ENCODE measurements at places on chromosomes 12 and 14.

DNA sequence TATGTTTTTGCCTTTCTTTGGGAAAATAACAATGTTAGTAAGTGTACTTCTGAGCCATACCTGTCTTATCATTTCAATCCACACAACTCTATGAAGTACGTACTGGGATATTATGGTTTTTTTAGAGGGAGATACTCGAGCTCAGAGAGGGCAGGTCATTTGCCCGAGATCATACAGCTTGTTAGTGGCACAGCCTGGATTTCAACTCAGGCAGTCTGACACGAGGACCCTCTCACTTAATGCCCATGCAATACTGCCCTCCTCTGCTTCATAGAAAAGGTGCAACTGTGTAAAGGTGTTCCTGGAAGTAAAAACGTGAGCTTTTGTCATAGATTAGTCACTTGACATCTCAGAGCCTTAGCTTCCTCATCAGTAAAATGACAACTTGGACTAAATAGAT lies 128.0 kb downstream of the NDUFA12 start:
- DNase-seq, result no peak

GRCh38 chr12:31962076-31962475 lies 2.9 kb downstream of the RESF1 start:
- no peak for DNase-seq

DNA sequence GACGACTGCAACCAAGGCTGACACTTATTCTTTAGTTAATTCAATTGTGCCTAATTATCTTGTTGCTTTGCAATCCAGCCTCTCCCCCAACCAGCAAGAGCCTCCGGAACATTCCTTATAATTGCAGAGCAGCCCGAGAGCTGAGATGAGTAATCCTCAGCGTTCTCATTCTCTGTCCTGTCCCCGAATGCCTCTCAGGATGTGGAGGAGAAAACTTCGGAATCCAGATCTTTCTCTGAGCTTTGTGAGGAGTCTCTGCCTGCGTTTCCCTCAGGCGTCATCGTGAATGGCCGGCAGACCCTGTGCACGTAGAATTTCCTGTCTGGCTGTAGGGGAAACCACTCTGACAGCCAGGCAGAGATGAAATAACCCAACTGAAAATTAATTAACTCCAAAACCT lies 160.5 kb upstream of the DIO3 start:
- DNase-seq, result no peak

- no peak for DNase-seq
Observed at GRCh38 chr14:27079716-27080115, 481.9 kb upstream of the NOVA1 start.

DNA sequence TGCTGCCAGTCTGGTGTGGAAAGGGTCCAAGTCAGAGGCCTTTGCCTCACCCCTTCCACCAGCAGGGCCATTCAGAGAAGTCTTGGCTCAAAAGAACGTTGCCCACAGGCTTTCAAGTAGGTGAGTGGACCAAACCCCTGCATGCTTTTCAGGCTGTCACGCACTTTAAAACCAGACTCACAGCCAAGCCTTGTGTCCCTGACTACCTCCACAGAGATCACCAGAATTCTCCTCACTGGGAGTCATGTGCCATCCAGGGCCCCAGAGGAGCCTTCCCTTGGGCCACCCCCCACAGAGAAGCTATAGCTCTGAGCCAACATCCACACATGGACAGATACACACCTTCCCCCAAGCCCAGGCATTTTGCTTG lies 283.1 kb downstream of the DPF3 start:
- no peak for DNase-seq

GRCh38 chr12:5565933-5566599 lies 134.2 kb downstream of the NTF3 start:
- no peak for DNase-seq

- peak; percentile 42 for DNase-seq
Observed at GRCh38 chr12:113030875-113031525, 25.5 kb upstream of the DTX1 start.

GRCh38 chr12:115570069-115570777 lies 707.3 kb downstream of the MED13L start:
- no peak for DNase-seq

GRCh38 chr14:64554556-64554955 lies 4.8 kb downstream of the PPP1R36 start:
- no peak for DNase-seq

DNA sequence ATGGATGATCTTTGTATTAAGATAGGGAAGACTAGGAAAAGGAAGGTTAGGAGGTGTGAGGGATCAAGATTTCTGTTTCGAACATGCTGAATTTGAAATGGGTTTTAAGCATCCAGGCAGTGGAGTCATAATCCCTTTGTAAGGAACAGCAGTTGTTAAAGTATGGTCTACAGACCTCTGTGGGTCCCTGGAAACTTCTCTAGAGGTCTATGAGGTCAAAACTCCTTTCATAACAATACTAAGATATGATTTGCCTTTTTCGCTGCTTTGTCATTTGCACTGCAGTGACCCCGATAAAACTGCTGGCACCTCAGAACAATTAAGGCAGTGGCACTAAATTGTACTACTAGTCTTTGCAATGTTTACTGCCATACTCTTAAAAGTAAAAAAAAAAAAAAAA lies 1.5 kb downstream of the RAD51AP1 start:
- DNase-seq, result no peak

DNA sequence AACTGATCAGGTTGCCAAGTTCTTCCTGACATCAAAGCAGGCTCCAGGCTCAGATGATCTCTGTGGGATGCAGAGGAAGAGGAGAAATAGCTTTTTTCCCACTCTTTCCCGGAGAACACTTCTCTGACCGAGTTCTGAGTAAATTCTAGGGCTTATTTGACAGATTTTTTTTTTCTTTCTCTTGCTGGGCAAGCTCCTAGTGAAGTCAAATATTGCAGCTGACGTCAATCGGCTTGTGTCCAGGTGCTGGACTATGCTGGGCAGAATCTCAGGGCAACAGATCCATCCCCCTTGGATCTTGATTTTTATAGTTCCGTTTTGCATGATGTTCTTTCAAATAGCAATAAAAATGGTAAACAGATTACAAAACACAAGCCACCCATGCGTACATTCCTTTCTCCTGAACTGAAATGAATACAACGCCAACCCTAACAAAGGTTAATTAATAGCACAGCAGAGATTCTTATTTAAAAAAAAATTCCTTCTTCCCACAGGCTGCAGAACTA lies 182.2 kb downstream of the NOVA1 start:
- no peak for DNase-seq

GRCh38 chr14:84162633-84163032 lies 1367.3 kb upstream of the FLRT2 start:
- no peak for DNase-seq

- DNase-seq, result no peak
Observed at GRCh38 chr12:102478405-102479098, 1.8 kb downstream of the IGF1 start.

- DNase-seq, result no peak
Observed at GRCh38 chr12:98819821-98820404, 174.8 kb downstream of the APAF1 start.

DNA sequence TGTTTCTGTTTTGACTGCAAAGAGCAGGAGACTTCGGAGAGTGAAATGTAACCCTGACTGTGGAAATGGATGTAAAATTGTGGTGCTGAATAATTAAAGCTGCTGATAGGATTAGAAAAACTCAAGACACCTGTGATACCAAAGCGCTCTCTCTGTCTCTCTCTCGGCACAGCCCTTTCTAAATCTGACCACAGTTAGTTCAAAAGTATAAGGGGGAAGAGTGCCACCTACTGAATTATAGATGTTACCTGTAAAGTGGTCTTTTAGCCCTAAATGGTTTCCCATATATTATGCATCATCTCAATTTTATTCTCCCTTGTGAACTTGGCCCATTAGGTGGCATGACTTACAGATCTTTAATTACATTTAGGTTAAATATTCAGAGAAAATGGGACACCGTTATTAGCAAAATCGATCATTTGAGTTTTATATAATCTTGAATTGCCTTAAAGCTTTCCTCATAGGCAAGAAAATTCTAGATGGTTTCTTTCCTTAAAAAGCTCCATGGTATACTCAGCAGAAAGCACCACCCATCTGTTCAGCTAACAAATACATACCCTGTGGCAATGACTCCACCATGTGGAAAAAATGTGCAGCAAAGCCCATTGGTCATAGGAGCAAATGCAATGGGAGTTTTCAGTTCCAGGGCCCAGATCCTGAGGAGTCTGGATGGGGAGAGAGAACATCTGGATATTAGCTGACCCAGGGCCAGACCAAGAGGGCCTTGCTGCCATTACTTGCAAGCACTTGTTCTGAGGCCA lies 18.1 kb downstream of the RFC5 start:
- DNase-seq, result no peak

DNA sequence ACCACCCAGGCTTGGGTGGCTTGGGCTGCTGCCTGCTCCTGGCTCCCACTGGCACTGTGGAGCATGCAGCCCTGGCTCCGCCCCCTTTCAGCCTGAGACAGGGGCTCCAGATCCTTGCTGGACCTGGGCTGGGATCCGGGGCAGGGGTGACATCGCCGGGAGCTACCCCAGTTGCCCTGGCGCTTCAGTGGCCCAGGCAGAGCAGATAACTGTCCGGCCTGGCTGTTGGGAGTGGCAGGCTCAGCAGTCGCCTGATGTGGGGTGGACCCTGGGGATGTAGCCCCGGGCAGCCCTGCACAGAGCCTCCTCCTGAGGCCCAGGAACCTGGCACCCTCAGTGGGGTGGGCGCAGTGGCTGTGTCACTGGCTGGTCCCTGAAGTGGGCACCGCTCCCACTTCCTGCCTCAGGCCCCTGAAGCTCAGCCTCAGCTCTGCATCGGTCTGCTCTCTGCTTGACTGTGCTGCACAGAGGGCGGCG lies 57.9 kb downstream of the FUT8 start:
- no peak for DNase-seq

- DNase-seq, result no peak
Observed at GRCh38 chr14:69876221-69876847, 2.9 kb upstream of the SMOC1 start.

- no peak for DNase-seq
Observed at GRCh38 chr12:96510306-96510764, 21.0 kb downstream of the CFAP54 start.

DNA sequence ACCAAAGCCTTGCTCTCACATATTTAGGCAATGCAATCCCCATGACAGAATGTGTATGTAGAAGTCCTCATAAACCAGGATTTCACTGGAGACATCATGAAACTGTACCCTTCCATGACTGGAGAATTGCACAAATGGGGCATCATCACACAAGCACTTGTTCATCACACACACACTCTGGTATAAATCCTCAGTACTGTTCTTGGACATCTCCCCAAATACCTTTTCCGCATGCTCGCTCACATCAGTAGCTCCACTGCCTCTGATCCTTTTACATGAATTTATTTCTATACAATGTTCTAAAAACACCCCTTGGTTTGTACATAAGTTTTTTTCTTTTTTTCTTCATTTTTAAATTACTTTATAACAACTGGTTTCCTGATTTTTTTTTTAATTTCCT lies 3.3 kb upstream of the ING4 start:
- no peak for DNase-seq

- peak; percentile 89 for DNase-seq
Observed at GRCh38 chr12:43805860-43806736, at the start of gene TWF1. TWF1 (minus strand) TSS chr12:43806317; CDS start chr12:43806245, 72 bp downstream.

DNA sequence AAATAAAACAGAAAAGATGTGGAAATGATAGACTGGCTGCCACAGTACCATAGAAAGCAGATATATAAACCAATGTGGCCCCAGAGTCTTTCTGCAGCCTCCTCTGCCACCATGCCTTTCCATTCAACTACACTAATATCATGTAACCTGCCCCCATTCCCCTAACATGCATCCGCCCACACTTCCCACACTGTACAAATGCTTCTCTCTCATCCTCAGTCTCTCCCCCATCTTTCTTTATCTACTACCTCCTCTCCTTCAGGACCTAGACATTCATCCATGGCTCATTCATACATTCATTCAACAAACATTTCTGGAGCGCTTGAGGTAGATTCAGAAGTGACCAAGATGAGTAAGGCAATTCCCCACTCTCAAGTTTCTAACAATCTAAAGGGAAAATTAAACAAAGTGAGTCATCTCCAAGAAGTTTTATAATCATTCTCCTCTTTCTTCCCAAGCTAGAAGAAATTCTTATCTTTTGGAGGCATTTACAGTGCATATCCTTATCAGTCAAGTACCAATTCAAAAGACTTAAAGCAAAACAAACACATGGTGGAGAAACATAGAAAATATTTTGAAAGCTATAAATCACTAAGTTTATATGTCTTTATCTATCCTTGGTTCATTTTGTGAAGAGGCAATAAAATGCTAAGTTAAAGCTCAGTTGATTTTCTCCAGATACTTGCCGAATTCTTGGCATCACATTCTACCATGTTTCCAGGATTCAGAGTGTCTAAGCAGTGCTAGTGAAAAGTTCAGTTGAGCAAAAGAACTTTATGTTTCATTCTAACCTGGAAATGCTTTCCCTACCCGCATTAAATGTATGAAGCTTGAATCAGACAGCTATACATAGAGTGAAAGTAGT lies 70.5 kb upstream of the FRMD6 start:
- no peak for DNase-seq

DNA sequence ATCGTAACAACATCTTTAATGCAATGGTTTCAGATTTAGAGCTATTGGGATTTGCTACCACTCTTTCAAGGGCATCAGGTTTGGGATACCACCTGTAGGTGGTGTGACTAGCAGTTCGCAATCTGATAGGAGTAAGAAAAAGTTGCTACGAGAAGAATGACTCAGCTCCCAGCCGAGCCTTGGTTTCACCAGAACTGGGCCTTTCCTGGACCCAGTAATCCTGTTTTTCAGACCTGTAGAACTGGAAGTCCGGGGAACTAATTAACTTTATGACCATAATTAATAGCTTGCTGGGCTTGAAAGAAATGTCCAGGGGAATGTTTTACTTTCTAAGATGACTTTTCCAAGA lies 770 bp downstream of the ABHD4 start:
- DNase-seq, result peak; percentile 53

- no peak for DNase-seq
Observed at GRCh38 chr12:78888568-78888967, 24.0 kb downstream of the SYT1 start.

DNA sequence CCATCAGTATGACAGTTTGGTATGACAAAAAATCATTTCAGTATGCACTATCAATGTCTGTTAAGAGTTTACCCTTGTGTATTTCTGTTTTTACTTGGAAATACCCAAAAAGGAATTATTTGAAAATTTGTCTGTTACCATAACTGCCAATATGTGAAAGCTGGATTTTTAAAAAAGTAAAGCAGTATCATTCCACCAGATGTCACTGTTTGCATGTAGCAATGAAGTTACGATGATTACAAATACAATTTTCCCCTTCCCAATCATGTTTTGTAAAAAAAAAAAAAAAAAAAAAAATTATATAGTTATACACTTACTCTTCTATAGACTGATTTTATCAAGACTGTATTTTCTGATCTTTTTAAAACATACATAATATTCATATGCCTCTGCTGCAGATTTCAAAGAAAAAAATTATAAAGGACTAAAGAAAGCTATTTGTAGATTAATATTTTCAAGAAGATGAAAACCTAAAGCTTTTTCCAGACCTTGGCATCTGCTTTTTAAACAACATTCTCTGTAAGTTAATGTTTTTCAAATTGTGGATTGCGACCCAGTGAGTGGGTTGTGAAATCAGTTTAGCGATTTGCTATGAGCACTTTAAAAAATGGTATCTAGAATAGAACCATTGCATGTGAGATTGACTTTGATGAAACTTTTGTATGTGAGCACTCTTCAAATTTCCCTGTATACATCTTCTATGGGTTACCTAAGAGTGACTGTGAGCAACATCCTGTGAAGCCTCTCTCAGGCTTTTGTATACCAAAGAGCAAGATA lies 114.2 kb downstream of the TTC6 start:
- DNase-seq, result no peak

GRCh38 chr14:73633116-73634010 lies 11.4 kb upstream of the DNAL1 start:
- peak; percentile 33 for DNase-seq

Measured in K562 (cell line).